ENCODE measurements at places on chromosomes 1 and 21. TPM values are rescaled to one million over a fixed set of nuclear protein-coding genes. Genes with fewer than 3 reads are reported as not detected.

DNA sequence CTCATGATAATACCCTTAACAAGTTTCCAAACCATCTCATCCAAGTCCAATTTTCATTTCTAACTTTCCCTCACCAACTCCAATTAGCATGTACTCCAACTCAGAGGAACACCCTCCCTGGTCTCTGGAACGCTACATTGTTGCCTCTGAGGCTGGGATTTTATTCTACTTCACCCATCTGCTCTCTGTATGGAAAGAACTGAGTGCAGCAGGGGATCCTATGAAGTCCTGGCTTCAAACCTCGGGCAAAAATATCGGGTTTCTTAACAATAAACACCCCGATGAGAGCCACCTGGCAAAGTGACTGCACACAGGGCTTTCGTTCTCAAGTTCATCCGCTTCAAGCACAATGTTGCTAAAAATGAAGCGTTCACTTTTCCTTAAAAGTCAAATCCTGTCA, 99.6 kb downstream of the CRB1 start:
- no peak for DNase-seq

GRCh38 chr1:116485976-116486375, 84.8 kb downstream of the CD58 start:
- DNase-seq: no peak

DNA sequence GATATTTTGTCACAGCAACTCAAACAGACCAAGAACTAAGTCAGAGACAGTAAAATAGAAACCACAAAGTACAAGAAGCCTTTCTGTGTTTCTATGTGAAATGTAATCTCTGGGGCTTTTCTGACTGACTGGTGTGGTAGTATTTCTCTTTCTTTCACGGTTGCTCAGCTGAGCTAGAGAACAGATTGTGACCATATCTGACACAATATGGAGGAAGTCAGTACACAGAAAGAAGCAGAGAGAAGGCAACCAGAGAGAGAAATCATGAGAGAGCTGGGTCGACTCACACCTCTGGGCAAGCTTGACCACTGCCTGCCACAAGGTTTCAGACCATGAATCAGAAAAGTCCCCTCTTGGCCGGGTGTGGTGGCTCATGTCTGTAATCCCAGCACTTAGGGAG, 208.9 kb upstream of the GREM2 start:
- no peak for DNase-seq

- DNase-seq: no peak
Observed at GRCh38 chr21:29342363-29342957, 43.7 kb downstream of the BACH1 start.

The MIXL1 gene
- polyA plus RNA-seq: 0.31 TPM

DNA sequence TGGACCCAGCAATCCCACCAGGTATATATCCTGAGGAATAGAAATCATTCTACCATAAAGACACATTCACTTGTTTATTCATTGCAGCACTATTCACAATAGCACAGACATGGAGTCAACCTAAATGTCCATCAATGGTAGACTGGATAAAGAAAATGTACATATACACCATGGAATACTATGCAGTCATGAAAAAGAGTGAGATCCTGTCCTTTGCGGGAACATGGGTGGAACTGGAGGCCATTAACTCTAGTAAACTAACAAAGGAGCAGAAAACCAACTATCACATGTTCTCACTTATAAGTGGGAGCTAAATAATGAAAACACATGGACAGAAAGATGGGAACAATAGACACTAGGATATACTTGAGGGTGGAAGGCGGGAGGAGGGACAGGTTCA, 36.1 kb upstream of the PRKACB start:
- no peak for DNase-seq

DNA sequence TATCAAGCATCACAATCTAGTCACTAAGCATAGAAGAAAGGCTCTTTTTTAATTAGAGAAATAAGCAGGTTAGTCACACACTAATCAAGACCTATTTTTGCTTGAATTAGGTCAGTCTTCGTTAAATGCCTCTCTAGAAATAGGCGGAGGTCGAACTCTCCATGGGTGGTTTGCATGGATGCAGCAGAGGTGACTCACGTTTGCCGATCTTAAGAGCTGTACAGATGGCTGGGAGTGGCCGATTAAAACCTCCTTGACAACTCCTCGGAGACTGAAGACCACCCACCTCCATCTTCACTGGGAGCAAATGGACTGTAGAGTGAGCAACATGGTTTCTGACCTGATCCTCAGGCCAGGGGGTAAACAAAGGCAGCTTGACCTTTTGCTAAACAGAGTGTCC, 249.3 kb downstream of the ZNF648 start:
- no peak for DNase-seq

The FAM229A gene
- 11.8 TPM for polyA plus RNA-seq

DNA sequence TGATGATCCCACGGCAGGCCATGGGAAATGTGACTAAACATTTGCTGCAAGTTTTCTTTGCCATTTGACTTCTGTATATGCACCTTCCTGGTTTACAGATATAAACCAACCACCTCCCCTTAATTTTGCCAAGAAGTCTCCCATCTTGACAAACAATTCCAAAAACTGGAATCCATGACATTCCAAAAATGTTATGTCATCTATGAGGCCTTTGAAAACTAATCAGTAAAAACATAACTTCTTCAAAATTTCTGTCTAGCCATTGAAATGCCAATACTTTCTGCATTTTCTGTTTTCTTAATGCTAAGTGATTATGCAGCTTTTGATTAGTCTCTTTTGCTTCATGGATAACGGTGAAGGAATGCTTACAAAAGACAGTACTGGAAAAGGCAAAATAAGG, 84.1 kb downstream of the LYST start:
- DNase-seq: no peak

DNA sequence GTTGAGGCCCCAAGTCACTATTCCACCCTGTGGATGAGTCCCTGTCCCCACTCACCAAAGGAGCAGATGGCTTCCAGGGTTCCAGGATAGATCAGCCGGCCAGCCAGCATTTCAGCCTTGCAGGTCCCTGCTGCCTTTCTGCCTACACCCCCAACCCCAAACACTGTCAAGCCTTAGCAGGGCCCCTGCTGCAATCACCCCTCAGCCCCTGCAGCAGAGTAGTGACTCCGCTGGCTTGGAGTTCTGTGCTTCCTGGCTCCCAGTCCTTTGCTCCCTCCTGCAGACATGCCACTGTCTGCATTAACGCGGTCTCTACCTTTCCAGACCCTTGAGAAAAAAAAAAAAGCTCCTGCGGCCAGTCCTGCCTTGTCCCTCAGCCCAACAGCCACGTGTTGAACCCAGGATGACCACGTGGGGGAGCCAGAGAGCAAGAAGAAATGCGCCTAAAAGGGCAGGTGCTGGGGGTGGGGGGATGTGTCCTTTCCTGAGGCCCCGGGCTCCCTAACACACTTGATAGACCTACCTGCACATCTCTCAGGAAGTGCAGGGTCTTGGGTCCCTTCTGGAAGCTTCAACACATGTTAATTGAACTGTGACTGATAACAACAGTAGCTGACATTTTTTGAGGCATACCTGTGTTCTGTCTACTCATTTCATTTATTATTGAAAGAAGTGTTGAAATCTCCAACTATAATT, 37.4 kb downstream of the RASSF5 start:
- no peak for DNase-seq

The RNU1-3 gene
- not detected for polyA plus RNA-seq

DNA sequence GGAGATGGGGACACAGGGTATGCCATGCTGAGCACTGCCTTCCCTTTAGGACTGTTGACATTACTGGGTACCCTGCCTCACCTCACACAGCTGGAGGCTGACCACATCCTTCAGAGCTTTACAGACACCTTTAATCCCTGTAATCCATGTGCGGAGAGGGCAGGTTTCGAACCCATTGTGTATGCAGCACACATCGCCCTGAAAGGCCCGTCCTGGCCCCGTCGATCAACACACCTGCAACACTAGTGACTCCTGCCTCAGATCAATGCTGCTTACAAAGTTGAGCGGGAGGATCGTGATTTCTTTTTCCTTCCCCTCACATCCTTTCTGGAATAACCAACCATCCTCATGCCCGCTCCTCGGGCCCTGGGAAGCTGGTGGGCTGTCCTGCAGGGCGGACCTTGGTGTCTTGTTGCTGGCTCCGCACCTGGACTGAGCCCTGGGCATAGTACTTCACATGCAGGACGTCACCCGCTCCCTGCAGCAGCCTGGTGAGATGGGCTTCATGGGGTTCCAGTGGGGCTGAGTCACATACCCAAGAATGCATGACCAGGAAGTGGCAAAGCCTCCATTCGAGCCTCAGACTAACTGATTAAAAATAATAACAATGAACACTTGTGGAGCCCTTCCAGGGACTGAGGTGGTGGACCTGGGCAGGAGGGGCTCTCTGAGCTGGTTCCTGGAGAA, 403.6 kb downstream of the PTPRU start:
- DNase-seq: no peak
